HT1080 (cell line): ENCODE measurements at places on chromosomes 16 and 17.

- DNase-seq, result peak; percentile 99
These were observed 27.5 kb downstream of the OMG start for GRCh38 chr17:31269578-31269983.

DNA sequence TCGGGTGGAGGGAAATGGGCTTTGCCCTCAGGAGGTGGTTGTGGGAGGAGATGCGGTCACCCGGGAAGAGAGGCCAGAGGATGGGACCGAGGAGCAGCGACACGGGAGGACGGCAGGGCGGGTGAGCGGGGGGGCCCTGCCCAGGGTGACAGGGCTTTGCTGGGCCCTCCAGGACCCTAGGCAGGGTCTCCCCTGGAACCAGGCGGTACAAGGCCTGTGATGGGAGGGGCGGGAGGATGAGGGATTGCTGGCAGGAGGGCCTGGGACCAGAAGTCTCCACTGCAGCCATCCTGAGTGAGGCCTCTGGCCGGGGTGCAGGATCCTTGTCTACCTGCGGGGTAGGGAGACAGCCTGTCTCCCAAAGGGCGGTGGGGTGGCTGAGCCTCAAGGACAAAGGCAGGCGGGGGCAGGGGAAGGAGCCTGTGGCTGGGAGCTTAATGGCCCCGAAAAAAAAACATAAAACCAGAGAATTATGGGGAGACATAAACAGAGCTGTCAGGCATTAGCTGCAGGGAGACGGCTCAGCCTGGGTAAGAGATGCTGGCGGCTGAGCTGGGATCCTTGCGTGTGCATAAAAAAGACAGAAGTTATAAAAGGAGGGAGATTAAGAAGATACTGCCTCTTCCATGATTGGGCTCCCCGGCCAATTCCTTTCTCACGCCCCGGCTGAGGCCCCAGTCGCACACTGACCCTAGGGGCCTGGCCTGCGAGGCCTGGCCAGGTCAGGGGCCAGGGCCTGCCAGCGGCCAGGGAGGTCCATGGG lies 66.7 kb downstream of the SREBF1 start:
- no peak for DNase-seq

GRCh38 chr16:6286176-6286575 lies 1046.5 kb upstream of the RBFOX1 start:
- DNase-seq, result no peak

- no peak for DNase-seq
These were observed 6.0 kb upstream of the KRT38 start for GRCh38 chr17:41446806-41447205.

GRCh38 chr17:18102640-18103039 lies 5.9 kb upstream of the MYO15A start:
- DNase-seq, result no peak

- DNase-seq, result no peak
These were observed 85.6 kb downstream of the TTC19 start for GRCh38 chr17:16085066-16085699.

GRCh38 chr16:24253192-24253591 lies 2.9 kb upstream of the CACNG3 start:
- peak; percentile 25 for DNase-seq

DNA sequence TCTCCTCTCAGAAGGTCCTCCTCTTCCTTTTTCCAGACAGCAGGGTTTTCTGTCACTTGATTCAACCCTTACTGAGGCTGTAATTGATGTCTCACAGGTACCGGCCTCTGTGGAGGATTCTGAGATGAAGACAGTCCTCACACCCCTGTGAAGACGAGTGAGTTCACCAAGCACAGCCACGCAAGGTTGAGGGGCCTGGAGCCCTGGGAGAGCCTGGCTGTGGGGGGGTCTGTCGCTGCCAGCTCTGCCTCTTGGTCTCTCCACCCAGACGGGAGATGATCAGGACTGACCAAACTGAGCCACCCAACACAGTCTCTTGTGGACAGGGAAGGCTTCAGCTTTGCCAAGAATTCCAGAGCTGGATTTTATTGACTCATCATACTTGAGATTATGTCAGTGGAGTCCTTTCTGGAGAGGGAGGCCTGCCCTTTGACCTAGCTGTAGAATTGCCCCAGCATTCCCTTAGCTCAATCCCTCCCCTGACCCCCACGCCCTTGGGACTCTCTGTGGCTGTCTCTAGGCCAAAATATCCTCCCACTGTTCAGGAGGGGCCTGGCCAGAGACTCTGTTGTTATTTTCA lies 51.1 kb upstream of the CRHR1 start:
- no peak for DNase-seq

DNA sequence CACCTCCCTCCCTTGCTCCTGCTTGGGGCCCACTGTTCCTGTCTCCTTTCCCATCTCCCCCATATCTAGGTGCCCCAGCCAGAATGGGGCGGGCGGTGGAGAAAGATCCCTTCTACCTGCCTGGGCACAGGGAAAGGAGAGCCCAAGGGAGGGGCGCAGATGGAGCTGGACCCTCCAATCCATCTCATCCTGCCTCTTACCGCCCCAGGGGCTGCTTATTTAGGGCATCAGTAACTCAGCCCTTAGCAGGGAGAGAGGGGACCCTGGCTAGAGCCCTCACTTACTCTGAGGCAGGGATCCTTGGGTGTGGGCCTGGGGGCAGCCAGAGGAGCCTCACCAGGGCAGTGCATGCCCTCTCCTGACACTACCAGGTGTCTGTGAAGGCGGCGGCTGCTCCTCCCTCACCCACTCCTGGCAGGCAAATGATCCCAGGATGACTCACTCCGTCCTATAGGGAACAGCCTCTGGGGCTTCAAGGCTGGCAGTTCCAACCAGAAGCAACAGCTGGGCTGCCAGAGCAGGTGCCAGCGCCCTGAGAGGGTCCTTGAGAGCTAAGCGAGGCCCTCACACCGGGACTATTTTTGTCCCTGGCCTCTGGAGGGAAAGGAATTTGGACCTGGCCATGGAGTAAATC lies 16.3 kb upstream of the BCAR1 start:
- DNase-seq, result peak; percentile 88

- no peak for DNase-seq
These were observed 19.5 kb downstream of the LYRM1 start for GRCh38 chr16:20920091-20920490.

DNA sequence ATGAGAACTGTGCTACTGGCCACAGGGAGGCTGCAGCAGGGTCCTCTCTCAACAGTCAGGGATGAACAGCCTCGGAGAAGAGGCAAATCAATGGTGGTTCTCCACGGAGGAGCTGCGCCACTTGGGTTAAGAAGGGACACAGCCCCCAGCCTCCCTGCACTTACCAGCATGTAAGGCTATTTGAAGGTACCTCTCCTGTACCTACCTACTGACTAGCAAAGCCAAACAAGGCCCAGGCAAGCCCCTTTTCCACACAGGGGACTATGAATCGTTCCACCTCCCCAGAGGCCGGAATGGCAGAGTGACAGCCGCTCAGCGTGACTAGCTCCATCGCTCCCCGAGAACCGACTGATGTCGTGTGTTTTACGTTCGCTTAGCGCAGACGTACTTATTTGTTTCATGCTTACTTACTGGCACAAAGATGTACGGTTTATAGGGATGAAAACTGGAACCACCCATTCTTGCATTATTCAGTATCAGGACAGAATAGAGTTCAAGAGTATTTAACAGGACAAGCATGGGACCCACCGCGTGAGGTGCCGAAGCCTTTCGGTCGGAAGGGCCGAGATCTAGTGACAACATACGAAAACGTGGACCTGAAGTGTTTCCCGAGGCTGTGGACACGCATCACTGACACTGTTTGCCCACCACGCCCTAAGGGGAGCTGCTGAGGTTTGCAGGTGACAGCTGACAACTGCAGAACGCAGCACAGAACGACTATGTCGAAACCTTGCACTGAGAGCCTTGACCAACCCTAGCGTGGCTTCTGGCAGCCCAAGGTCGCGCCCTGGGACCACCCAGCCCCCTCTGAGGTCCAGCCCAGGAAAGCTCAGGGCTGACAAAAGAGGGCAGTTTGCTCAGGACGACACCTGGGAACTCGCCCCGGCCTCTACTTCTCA lies 1.0 kb downstream of the TEPSIN start:
- no peak for DNase-seq

DNA sequence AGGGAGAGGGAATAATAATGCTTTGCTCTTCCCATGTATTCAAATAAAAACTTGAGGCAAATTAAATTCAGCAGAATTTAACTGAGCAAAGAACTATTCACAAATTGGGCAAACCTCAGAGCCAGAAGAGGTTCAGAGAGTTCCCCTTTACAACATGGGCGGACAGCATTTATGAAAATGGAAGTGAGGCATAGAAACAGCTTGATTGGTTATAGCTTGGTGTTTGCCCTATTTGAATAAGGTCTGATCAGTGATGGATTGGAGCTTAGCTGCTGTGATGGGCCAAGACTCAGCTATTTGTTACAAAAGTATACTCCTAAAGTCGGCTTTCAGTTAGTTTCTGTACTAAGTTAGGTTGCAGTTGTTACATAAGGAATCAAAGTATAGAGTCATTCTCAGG lies 63.0 kb downstream of the TMEM100 start:
- no peak for DNase-seq

- no peak for DNase-seq
These were observed 3.6 kb downstream of the BANP start for GRCh38 chr16:87954826-87955225.

DNA sequence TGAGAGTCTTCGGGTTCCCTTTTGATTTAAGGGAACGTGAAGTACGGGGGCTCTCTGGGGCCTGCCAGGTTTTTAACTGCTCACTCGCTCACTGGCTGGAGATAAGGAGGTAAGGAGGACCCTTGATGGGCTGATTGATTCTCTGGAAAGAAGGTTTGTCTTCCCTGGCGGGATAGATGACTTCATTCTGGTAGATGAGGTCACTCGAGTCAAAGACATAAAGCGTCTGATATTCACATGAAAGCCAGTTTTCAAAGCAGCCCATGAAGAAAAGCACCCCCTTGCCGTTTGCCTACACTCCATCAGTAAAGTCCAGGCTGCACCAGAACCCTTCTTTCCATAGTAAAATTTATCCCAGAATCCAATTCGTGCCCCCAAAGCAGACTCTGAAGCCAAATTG lies 233.7 kb upstream of the IRX5 start:
- no peak for DNase-seq

GRCh38 chr16:29645694-29646187 lies 17.3 kb upstream of the SPN start:
- DNase-seq, result peak; percentile 27

DNA sequence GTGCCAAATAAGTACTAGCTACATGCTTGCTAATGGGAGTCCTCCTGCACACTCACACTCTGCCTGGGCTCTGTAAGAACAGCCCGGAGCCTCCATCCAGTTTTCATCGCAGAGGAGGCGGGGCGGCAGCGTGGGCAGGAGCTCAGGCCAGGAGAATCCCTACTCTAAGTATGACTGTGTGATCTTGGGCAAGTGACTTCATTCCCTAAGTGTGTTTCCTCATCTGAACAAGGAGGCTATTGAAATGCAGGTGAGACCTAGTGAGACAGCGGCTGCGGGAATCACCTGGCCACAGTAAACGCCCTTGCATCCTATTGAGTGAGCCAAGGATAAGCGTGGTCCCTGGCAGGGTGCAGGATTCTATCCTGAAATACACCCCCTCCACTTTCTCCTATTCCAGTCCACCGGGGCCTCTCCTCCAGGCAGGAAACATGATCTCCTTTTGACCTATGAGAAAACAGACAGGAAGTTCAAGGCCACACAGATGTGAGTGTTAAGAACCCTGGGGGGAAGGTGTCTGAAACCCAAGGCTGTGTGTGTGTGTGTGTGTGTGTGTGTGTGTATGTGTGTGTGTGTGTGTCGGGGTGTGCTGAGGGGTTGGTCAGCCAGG lies 5.2 kb upstream of the RAI1 start:
- DNase-seq, result peak; percentile 82

DNA sequence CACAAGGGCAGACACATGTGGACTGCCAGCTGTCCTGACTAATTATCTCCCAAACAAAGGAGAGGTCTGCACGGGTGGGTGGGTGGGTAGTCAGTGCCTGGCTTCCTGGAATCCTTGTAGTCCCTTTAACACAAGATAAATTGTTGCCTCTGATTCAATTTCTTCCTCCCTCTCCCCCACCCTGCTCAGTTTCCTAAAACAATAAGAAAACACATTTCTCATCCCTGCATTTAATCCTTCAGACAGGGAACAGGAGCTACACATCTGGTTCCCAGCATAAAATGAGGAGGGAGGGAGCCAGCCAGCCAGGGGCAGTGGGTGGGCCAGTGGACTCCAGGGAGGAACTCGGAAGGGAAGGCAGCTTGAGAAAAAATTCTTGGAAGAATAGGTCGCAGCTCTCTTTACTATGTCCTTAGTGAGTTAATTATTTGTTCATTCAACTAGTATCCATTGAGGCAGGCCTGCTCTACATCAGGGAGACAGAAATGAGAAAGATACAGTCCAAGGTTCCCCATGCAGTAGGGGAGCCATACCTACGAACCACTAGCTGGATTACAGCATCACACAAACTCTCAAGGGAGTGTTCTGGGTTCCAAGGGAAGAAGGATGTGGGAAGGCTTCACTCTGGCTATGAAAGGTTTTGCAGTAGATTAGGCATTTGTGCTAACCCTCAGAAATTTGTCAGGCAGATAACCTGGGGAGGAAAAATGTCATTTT lies 58.3 kb downstream of the CCT6B start:
- no peak for DNase-seq

DNA sequence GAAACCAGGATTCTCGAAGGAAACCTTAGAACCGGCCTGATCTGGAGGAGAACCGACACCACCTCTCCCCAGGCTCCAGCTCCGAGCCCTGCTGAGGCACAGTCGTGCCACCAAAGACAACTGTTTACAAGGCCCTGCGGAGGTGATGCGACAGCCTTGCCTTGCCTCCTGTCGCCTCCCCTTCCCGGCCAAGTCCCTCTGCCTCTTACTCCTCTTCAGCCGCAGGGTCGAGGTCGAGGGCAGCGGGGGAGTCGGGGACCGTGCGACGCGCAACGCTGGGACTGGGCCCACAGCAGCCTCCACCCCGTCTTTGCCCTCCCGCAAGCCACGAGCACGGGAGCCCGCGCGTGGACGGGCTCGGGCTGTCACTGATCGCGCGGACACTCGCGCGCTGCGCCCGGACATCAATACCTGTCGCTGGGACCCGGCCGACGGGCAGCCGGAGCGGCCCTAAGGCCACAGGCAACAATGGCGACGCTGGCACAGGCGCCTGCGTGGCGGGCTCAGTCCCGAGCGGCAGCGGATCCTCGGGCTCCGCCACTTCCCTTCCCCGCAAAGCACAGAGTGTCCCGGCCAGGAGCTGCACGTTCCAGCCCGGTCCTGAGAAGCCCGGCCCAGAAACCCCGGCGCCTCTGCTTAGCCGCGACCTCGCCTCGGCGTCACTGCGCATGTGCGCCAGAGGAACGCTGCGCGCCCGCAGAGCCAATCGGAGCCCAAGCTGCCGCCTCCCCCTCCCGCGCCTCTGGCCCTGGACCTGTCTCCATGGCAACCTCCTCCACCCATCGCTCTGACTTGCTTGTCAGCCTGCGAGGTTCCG lies at the start of gene ZNF287:
Gene ZNF287 (minus strand): TSS at position 664 of the 817 bp plus-strand sequence. CDS start 1,473 bp downstream, outside the sequence.
- DNase-seq, result peak; percentile 26

GRCh38 chr16:17134586-17134985 lies 336.2 kb downstream of the XYLT1 start:
- DNase-seq, result no peak

DNA sequence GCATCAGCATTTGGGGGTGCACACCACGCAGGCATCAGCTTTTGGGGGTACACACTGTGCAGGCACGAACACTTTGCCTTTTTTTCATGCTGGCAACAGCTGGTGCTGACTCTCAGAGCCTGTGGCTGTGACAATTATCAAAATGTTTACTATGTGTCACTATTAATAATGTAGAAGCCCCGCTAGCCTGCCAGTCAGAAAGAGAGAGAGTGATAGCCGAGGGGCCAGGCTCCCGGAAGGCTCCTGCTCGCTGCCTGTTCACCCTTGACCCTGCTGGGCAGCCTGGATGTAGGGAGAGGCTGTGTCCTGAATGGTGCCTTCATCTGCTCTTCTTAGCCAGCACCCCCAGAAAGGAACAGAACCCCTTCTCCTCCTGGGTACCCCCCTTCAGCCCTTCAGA lies 61.9 kb downstream of the SDK2 start:
- no peak for DNase-seq

GRCh38 chr16:21656795-21657768 lies 4.7 kb upstream of the IGSF6 start:
- peak; percentile 56 for DNase-seq
